Neural progenitor cell (in vitro differentiated cells): ENCODE measurements at places on chromosomes 16 and 17.

DNA sequence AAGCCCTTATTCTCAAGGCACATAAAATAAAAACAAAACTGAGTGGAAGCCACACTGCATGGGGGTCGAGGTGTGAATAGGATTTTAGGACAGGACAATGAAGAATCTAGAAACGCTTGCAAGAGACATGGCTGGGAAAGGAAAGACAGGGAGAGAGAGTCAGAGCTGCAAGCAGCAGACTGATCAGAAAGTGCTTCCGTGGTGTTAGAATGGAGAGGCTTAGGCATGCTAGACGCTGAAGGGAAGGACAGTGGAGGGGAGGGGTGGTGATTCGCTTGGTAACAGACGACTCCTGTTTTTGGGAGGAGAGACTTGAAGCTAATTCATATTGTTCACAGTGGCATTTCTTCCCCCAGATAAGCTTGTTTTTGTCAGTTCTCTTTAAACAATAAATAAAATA lies 173.5 kb downstream of the AIPL1 start:
- H3K4me1 ChIP-seq: peaks cover 17% of the 10 kb centered on the region
- peak; percentile 45 for DNase-seq
- H3K4me3 ChIP-seq: no peak overlapping the region
- H3K27me3 ChIP-seq: no peaks in the 10 kb centered on the region

GRCh38 chr17:2712300-2713043 lies 908 bp upstream of the CLUH start:
- no peak for DNase-seq
- H3K27ac ChIP-seq: no peak overlapping the region
- H3K4me3 ChIP-seq: peak overlapping the region; percentile 66
- peaks cover 31% of the 10 kb centered on the region for H3K27me3 ChIP-seq
- no peaks in the 10 kb centered on the region for H3K36me3 ChIP-seq

- no peak for DNase-seq
- no peak overlapping the region for H3K4me3 ChIP-seq
- H3K36me3 ChIP-seq: no peaks in the 10 kb centered on the region
- no peaks in the 10 kb centered on the region for H3K4me1 ChIP-seq
- no peak overlapping the region for H3K27ac ChIP-seq
Measured at GRCh38 chr17:7667656-7668406, 17.1 kb downstream of the ATP1B2 start.

DNA sequence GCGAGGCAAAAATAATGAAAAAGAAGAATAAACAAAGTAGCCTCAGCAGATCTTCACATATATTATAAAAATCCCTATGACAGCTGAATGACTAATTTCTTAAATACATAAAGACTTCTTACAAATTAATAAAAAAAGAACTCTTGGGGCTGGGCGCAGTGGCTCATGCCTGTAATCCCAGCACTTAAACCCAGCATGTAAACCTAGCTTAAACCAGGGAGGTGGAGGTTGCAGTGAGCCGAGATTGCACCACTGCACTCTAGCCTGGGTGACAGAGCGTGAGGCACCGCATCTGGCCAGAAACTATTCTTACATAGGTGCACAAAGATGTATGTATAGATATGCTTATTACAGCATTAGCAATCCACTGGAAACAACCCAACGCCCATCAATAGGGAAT lies 27.7 kb downstream of the C17orf100 start:
- H3K4me1 ChIP-seq: no peaks in the 10 kb centered on the region
- DNase-seq: no peak

- no peak for DNase-seq
- H3K36me3 ChIP-seq: no peaks in the 10 kb centered on the region
Measured at GRCh38 chr16:47467501-47467900, 6.4 kb downstream of the PHKB start.

DNA sequence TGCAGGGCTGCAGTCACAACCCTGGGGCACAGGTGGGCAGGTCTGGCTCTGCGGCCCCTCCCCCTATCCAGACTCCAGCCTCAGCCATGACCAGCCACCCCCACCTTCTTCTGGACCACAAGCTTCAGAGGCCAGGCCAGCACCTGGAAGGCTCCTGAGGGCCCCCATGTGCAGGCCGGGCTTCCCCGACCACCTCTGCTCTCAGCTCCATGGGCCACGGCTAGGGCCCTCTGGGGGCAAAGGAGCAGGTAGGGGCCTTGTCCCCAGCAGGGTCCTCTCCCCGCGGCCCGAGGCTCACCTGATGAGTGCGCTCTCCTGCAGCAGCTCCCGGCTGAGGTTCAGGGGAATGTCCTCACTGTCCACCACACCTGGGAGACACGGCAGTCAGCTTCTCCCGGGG lies 16.9 kb downstream of the DNASE1 start:
- H3K27ac ChIP-seq: no peak overlapping the region
- DNase-seq: no peak
- no peaks in the 10 kb centered on the region for H3K4me1 ChIP-seq
- no peaks in the 10 kb centered on the region for H3K27me3 ChIP-seq

DNA sequence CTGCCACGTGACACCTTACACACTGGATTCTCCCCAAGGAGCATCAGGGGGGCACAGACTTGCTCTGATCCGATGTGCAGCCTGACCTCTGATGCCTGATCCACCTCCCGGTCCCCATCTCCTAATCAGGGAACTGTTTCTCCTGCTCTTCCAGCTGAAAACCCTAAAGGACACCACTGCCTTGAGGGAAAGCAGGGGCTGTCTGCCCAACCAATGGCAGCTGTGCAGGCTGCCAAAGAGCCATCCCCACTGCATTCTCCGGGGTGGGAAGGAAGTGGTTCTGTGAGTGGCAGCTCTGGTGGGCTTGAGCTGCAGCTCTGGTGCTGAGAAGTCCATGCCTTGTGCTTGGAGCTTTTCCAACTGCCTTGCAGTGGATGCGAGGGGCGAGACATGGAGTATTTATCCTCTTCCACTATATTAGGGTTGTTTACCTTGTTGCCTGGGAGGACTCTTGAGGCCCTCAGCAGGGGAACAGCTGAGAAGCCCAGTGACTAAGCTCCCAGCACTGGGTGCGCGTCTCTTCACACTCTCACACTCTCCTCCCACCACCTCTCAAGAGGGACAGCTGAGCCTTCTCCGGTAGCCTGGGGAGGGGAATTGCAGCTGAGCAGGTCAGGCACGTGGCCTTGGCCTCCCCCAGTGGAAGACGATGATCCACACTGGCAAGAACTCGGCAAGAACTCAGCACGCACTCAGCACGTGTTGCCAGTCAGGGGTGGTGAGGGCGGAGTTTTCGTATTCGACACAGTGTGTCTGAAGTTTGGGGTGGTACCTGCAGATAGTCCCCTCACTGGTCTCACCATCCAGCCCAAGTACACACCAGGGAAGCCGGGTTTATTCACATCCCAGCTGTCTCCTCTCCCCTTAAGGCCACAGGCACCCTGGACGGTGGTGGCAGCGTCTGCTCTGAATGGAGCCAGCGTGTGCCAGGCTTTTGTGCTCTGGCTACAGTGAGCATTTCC lies 21.1 kb upstream of the SPATA32 start:
- H3K36me3 ChIP-seq: no peaks in the 10 kb centered on the region
- H3K27me3 ChIP-seq: no peaks in the 10 kb centered on the region
- no peak overlapping the region for H3K4me3 ChIP-seq
- no peak for DNase-seq
- no peaks in the 10 kb centered on the region for H3K4me1 ChIP-seq

DNA sequence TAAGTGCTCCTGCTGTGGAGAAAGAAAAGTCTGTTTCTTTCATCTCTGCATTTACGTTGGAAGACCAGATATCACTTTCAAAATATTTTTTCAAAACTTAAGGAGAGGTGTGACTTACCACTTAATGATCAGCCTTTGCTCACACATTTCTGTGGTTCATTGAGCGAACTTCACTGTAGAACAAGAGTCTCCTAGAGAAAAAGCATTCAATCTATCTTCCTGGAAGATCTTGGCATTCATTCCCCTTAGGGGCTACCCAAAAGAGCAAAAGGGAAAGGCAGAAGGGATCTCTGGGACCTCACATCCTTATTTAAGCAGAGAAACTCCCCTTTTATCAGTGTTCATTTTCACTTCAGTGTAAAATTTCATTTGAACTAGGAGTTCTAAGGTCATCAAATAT lies 61.2 kb downstream of the HS3ST3A1 start:
- no peaks in the 10 kb centered on the region for H3K4me1 ChIP-seq
- no peak for DNase-seq
- no peak overlapping the region for H3K27ac ChIP-seq
- no peak overlapping the region for H3K4me3 ChIP-seq

- H3K27ac ChIP-seq: no peak overlapping the region
- peaks cover 16% of the 10 kb centered on the region for H3K4me1 ChIP-seq
- H3K27me3 ChIP-seq: peaks cover 18% of the 10 kb centered on the region
Measured at GRCh38 chr16:67387479-67388079, 5.7 kb downstream of the TPPP3 start.

- peak overlapping the region; percentile 90 for H3K27ac ChIP-seq
- no peaks in the 10 kb centered on the region for H3K36me3 ChIP-seq
- no peak overlapping the region for H3K4me3 ChIP-seq
Measured at GRCh38 chr17:75692976-75693375, 25.8 kb downstream of the SAP30BP start.

DNA sequence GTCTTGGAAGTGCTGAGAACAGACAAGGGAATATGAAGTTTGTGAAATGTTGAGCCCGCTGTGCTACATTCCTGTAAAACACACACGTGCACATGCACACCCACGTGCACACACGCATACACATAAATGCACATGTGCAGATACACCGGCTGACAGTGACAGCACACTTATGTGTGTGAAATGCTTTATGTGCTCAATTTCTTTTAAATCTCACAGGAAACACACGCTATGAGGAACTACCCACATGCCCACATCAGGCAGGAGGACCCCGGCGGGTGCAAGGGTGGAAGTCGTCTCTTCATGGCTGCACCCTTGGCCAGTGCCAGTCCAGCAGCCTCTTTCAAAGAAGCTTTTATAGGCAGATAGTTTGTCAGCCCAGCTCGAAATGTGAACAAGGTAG lies 561 bp upstream of the WFDC1 start:
- no peak for DNase-seq
- H3K27me3 ChIP-seq: peaks cover 6% of the 10 kb centered on the region
- H3K36me3 ChIP-seq: no peaks in the 10 kb centered on the region
- no peak overlapping the region for H3K4me3 ChIP-seq
- H3K4me1 ChIP-seq: peaks cover 8% of the 10 kb centered on the region

DNA sequence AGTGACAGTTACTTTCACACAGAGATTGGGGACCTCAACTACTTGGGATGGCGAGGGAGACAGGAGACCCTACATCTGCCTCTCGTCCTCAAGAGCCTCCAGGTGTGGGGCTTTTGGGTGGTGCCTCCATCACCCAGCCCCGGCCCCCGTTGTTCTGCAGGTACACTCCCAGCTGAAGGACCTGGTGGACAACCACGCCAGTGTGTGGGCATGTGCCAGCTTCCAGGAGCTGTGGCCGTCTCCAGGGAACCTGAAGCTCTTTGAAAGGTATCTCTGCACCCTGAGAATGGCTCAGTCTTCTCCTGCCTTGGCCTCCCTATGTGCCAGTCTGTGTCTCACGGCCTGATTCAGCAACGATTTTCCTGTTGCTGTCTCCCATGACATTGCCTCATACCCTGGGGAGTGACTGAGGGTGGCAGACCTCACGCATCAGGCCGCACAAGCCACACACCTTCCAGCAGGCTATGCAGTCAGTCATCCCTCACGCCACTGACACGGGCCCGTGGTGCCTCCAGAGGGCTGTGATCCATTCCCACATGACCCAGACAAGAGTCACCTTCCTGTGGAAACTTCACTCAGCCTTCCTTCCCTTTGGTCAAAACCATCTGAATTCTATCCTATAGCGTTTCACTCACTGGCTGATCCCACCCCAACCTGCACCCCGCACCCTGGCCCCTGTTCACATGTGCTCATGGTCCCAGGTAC lies 3.7 kb downstream of the CCNF start:
- no peak for DNase-seq
- H3K27me3 ChIP-seq: peaks cover 4% of the 10 kb centered on the region
- H3K27ac ChIP-seq: no peak overlapping the region
- peaks cover 13% of the 10 kb centered on the region for H3K4me1 ChIP-seq

- no peak for DNase-seq
- no peaks in the 10 kb centered on the region for H3K27me3 ChIP-seq
- H3K36me3 ChIP-seq: no peaks in the 10 kb centered on the region
- no peak overlapping the region for H3K4me3 ChIP-seq
- H3K27ac ChIP-seq: peak overlapping the region; percentile 83
Measured at GRCh38 chr17:53629188-53629587, 193.5 kb upstream of the KIF2B start.

DNA sequence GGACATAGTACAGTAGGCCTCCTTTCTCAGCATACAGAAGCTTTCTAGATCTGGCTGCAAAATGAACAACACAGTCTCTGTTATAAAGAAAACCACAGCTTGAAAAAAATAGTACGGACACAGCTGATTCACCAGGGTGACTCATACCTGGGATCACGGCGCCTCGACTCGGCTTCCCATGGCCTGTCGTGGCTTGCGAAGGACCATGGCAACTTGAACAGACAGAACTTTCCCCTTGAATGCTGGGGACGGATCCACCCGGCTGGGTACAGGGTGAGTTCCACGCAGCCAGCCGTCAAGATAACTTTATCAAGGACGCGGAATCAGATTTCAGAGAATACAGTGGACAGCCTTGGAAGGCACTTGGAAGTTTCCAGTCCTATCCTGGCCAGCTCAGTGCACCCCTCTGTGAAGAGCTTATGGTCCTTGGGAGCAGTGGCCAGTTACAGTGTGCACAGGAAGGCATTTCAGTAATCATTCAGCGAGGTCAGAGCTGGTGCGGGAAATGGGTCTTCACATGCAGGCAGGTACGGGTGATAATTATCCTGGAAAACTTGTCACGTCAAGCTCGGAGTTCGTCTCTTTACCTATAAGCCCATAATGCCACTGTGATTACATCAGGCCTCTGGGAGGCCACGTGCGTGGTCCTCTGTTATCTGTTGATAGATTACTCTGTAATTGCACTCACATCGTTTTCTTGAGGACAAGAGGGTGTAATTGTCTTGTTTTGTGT lies 57.9 kb upstream of the MAF start:
- H3K27me3 ChIP-seq: no peaks in the 10 kb centered on the region
- H3K4me1 ChIP-seq: peaks cover 15% of the 10 kb centered on the region
- no peak overlapping the region for H3K4me3 ChIP-seq
- no peaks in the 10 kb centered on the region for H3K36me3 ChIP-seq
- peak; percentile 13 for DNase-seq

DNA sequence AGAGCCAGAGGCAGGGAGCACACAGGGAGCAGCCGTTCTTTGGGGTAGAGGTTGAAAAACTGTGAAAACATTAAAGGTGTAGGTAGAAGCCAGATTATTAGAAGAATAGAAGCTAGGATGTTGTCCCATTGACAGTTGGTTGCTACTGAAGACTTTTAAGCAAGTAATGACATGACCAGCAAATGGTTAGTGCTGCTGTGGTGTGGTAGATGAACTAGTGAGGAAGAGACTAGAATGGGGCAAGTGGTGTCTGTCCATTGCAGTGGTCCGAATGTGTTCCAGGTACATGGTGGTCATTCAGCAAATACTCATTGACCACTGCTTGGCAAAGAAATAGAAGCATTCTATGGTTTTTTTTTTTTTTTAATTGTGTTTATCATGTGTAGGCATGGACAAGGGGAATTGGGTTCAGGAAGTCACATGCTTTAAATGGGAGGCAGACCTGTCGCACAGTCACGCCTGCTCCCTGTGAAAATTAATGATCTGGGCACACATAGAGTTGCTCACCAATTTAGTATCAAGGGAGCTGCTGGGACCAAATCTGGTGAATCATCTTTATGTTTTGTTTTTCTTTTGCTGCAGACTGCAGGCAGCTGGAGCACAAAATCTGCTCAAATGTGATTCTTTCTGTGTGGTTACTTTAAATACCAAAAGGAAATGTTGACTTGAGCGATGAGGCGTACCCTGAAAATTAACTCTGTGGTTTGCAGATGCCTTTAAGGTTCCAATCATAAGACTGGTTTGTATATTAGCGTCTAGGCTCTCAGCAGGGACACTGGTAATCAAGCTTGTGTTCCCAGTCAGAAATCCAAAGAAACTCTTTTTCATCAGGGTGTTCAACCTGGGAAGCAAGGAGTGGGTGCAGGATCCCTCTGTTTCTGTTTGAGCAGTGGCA lies 30.7 kb downstream of the YPEL2 start:
- H3K27me3 ChIP-seq: no peaks in the 10 kb centered on the region
- H3K36me3 ChIP-seq: no peaks in the 10 kb centered on the region
- no peak overlapping the region for H3K27ac ChIP-seq
